A172 (cell line): ENCODE measurements at places on chromosomes 2 and 18.

DNA sequence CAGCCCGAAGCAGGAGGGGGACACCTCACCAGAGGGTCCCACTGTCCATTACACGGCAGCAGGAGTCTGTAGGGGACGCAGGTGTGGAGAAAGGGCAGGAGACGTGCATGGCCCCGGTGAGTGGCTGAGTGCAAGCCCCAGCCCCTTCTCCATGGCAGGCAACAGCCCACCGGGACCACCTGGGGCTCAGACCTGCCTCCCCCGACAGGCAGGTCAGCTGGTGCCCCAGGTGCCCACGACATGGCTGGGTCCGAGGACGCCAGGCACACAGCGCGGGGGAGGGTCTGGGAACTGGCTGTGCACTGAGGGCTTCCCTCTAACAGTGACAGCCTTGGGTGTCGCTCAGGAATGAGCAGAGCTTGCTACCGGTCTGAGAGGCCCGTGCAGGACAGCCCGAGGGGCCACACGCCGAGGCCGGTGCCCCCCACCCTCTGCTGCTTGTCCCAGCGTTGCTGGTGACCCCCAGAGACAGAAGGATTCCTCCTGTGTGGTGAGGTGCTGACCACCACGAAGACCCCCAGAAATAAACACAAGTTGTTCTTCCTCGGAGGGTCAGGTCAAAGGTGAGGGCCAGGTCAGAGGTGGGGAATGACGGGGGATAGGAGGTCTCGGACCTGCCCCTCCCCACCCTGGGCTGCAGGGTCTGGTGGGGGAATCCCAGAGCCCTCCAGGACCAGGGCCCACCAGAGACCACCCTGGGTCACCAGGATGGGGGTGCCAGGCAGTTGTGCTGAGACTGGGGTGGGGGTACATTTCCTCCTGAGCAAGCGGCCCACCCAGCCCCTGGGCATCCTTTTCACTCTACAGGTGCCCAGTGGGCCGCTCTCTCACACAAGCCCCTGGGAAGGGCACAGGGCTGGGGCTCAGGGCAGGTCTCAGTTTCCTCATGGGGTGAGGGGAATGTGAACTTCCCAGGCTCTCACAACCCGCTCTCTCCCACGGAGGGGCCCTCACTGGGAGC lies 50.6 kb downstream of the SLC66A2 start:
- no peak for DNase-seq

DNA sequence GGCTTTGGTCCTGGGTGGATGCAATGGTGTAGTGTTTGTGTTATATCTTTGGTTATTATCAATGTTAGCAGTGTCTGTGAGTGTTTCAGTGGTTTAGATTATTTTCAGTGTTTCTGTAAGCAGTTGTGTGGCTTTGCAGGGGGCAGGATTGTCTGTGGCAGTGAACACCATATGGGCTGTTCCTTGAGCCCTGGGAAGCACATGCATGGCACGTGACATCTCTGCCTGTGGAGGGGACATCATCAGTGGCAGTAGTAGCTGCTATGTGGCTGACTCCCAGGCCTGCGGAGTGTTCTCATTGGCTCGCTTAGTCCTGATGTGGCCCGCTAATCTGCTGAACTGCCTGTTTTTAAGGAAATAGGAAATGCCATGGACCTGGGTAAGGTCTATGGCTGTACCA lies 327.5 kb downstream of the GULP1 start:
- no peak for DNase-seq

DNA sequence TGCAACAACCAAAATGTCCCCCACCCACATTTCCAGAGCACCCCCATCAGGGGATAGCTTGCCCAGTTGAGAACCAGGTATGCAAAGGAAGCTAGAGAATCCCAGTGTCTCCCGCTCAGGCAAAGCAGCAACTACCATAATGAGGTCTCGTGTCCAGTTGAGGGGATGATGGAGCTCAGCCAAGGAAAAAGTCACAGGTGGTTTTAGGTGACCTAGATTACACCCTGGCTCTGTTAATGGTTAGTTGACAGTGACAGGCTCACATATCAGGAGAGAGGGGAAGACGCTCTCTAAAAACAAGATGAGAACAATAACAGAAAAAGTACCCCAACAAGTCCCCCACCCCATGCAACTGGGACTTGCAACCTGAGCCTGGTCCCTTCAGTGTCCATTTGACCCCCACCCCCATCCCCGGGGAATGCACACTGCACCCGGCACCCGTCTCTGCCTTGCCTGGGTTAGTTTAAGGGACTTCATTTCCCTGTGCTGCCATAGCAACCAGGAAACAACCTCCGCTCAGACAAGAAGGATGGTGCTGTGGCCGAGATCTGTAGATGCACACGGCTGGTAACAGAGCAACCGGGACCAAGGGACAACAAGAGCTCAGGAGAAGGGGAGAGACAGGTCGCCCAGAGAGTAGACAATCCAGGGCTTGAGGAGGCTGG lies at the start of gene KIAA2012:
Gene KIAA2012, plus strand, starts transcription at position 519 of the 665 bp plus-strand sequence. CDS start 373 bp downstream, outside the sequence.
- no peak for DNase-seq

DNA sequence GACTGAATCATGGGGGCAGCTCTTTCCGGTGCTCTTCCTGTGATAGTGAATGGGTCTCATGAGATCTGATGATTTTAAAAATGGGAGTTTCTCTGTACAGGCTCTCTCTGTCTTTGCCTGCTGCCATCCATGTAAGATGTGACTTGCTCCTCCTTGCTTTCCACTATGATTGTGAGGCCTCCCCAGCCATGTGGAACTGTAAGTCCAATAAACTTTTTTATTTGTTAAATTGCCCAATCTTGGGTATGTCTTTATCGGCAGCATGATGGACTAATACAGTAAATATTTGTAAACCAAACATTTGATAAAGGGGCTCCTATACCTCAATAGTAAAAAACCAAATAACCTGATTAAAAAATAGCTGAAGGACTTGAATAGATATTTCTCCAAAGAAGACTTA lies 77.3 kb downstream of the INSIG2 start:
- DNase-seq, result no peak

- DNase-seq, result no peak
These were observed 465.9 kb downstream of the EPHA4 start for GRCh38 chr2:221106241-221106640.

- no peak for DNase-seq
These were observed 4.9 kb upstream of the DNAH7 start for GRCh38 chr2:196073521-196073920.

DNA sequence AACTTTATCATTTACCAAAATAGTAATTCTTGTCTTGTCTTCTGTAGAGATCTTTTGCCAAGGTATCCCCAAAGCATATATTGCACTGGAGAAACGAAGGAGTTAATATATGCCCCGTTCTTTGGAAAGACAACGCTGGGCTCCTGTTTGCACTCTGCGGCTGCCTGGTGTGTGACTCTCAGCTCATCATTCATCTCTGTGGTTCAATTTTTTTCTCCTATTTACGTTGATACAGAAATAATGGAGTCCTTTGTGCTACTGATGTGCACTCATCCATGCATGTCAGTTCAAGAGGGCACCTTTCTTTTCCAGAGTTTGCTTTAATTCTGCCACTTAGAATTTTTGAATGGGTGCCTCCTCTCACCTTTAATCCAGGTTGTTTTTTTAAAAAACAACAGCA lies 655.5 kb downstream of the DCDC2C start:
- no peak for DNase-seq

DNA sequence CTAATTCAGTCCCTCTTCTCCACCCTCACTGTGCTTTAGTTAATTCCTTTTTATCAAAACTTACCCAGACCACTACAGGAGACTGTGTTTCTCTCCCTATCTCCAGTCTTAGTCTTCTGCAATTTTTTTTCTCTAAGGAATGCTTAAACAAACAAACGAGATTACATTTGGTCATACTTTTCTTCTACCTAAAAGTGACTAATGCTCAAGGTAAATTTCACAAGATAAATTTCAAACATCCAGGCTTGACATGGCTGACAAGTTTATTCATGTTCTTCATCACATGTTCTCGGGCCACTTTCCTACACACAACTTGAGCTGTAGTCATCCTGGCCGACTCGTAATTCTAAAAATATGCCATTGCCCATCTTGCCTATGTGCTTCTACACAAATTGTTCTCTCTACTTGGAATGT lies 23.2 kb upstream of the ACSL3 start:
- peak; percentile 76 for DNase-seq

- DNase-seq, result peak; percentile 64
These were observed 9.5 kb upstream of the KLHL29 start for GRCh38 chr2:23375448-23375847.

DNA sequence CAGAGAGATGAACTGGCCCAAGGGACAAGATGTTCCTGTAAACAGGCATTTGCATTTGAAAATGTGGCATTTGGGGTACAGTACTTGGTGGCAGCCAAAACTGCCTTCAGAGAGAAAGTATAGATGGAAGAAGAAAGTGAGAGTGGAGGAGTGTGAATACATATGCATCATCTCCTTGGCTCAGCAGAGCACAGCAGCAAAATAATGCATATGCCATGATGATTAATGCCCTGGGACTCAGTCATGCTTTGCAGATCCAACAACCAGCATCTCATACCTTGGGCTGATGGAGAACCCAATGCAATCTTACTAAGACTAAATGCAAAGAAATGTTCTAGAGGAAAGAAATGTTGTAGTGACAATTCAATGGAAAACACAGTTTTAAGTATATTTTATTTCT lies 29.7 kb upstream of the CYTIP start:
- DNase-seq, result no peak

GRCh38 chr18:59699750-59700534 lies 2.7 kb upstream of the CCBE1 start:
- DNase-seq, result no peak

DNA sequence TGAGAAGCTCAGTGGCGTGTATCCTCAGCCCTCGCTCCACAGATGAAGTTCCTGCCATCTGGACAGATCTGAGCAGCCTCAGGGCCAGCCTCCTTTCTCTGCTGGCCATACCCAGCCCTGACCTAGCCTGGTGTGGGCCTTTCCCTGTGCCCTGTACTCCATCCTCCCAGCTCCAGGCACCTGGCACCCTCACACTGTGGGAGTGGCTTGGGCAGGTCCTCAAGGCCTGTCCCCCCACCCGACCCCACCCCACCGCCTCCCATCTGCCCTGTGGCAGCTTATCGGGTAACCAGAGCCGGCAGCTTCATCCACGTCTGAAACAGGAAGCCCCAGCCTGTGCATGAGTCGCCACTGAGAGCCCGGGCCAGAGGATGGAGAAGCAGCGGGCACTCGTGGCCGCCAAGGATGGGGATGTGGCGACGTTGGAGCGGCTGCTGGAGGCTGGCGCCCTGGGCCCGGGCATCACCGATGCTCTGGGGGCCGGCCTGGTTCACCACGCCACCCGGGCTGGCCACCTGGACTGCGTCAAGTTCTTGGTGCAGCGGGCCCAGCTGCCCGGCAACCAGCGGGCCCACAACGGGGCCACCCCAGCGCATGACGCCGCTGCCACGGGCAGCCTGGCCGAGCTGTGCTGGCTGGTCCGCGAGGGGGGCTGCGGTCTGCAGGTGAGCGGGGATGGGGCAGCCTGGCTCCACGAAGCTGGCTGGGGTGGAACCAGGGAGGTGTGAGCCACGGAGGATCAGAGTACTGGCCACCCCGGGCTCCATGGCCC lies at the start of gene ESPNL:
Gene ESPNL, plus strand, starts transcription at position 292 of the 772 bp plus-strand sequence. Its CDS starts 80 bp downstream, at position 372.
- DNase-seq, result peak; percentile 26

- peak; percentile 45 for DNase-seq
These were observed 13.1 kb upstream of the CATIP start for GRCh38 chr2:218343591-218343990.

DNA sequence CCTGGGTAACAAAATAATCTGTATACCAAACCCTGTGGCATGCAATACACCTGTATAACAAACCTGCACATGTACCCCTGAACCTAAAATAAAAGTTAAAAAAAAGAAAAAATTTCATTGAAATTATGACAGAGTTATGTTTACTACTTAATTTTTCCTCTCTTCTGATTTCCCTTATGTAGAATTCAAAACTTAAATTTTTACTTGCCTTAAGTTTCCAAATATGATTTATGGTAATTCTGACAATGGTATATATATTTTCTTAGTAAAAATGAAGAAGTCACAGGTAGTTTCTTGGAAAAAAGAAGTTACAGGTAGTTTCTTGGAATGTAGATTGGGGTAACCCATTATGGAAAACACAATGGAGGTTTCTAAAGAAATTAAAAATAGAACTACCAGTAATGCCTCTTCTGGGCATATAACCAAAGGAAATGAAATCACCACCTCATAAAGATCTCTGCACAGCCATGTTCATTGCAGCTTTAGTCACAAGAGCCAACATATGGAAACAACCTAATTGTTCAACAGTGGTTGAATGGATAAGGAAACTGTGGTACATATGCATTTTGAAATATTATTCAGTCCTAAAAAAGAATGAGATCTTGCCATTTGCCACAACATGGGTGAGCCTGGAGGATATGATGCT lies 164.9 kb downstream of the BABAM2 start:
- peak; percentile 46 for DNase-seq

DNA sequence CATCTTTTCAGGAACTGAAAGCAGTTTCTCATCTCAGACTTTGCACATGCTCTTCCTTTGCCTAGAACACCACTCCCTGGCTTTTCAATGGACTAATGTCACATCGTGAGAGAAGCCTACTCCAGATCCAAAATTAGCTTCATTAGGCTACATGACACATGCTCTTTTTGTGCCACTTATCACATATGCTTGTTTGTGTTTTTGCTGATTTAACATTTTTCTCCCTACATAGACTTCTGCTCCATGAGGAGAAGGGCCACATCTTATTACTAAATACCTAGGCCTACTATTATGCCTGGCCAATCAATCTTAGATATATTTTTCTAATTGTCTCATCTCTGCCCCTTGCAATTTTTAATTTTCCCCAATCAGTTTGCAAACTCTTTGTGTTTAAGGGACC lies 186.4 kb upstream of the LHCGR start:
- DNase-seq, result no peak

- no peak for DNase-seq
These were observed 25.7 kb upstream of the ASB18 start for GRCh38 chr2:236289766-236290462.

- no peak for DNase-seq
These were observed 69.8 kb upstream of the TANK start for GRCh38 chr2:161090411-161090810.

DNA sequence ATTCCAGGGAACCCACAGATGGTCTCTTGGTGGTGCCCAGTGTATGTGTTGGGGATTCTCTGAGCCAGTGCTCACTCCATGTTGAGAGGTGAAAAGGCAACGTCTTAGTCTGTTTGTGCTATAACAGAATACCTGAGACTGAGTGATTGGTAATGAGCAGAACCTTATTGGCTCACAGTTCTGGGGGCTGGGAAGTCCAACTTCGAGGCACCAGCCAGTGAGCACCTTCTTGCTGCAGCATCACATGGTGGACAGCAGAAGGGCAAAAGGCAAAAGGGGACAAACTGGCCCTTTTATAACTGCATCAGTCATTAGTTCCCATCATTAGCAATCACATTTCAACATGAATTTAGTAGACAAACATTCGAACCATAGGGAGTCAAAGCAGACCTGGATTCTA lies 81.0 kb upstream of the SP3 start:
- no peak for DNase-seq

GRCh38 chr2:127407661-127408003 lies 10.6 kb upstream of the PROC start:
- no peak for DNase-seq

DNA sequence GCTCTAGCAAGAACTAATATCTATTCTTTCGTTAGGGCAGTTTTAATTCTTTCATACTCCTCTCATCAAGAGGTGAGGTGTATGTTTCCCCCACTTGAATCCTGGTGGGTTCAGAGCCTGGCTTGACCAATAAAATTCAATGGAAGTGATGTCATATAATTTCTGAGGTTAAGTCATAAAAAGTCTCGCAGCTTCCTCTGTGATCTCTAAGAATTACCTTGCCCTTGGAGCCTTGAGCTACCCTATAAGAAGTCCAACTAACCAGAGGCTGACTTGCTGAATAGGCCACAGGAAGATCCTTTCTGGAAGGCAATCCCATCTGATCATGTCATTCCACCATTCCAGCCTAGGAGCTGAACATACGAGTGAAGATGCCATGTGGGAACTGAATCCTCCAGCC lies 26.1 kb upstream of the INO80D start:
- no peak for DNase-seq

GRCh38 chr2:19682493-19682892 lies 219.3 kb downstream of the TTC32 start:
- DNase-seq, result no peak
